ENCODE measurements at places on chromosomes 6 and 20.
A peak's percentile ranks its signal among the peaks of the same experiment; 100 is the strongest.

DNA sequence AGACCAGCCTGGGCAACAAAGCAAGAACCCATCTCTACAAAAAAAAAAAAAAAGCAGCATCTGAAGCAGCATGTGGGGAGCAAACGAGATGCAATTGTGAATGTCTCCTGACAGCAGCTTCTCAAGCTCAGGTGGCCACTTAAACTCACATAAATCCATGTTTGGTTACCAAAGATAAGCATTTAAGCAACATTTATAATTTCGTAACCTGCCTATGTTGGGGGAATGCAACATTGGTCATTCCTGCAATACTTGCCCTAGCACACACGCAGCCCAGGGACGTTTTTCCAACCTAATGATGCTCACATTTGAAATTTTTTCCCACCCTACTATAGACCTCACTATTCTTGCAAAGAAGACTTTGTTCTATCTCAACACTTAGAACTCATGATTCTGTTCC, 113.3 kb downstream of the ZFP64 start:
- no peak for DNase-seq

- no peak for DNase-seq
Measured at GRCh38 chr6:64988148-64988547, 718.9 kb downstream of the EYS start.

DNA sequence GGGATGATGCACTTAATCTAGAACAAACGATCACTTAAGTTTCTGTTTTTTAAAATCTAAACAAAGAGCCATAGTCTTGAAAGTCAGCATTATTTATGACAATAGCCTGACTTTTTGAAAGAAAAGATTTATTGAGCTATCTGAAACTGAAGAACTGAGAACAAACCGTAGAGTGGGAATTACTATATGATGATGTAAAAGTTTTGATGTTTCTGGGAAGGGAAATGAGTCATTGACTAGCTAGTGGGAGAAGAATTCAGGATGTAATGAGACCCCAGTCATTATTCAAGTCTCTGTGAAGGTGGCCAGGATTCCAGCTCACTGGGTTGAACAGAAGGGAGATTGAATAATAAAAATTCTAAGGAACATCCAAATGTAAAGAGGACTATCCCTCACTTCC, 83.4 kb upstream of the FABP7 start:
- DNase-seq: no peak

DNA sequence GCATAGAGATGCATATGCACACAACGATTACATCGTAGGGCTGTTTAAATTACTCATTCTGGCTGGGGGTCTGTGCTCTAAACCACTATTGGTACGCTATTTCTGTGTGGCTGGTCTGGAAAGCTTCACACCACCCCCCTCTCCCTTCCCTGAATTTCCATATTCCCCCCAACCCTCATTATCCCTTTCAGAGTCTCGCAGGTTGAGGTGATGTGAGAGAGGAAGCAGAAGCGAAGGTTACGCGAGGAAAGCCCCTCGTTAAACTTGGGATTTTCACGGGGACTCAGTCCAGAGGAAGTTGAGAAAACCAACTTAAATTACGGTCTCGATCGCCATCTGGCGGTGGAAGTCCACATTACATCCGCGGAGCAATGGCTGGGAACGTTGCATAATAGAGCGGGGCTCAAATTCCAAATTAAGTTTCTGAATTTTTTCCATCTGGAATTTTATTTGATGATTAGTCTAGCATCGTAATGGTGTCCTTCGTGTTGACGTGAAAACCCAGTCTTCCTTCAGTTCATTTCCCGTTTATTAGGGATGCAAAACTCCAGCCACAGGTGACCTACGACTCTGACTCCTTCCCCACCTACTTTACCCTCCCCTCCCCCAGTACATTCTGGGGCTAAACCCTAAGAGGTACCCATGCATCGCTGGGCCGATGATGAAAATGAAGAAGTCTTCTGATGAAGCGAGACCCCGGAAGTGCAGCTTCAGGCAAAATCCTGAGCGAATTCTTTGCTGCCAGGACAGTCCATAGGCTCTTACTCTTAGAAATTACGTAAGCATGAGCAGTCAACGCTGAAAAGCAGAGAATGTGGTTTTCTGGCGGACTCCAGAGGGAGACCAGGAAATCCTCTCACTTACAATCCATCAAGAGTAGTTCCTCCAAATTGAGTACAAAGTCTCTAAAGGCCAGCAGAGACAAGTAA, 19.7 kb downstream of the HLA-DOB start:
- peak; percentile 70 for DNase-seq

GRCh38 chr6:35015476-35015875, 125.7 kb downstream of the TCP11 start:
- no peak for DNase-seq

- no peak for DNase-seq
Measured at GRCh38 chr6:37357288-37357687, 3.5 kb downstream of the RNF8 start.

GRCh38 chr6:108959972-108960582, 111.9 kb downstream of the ARMC2 start:
- DNase-seq: no peak

DNA sequence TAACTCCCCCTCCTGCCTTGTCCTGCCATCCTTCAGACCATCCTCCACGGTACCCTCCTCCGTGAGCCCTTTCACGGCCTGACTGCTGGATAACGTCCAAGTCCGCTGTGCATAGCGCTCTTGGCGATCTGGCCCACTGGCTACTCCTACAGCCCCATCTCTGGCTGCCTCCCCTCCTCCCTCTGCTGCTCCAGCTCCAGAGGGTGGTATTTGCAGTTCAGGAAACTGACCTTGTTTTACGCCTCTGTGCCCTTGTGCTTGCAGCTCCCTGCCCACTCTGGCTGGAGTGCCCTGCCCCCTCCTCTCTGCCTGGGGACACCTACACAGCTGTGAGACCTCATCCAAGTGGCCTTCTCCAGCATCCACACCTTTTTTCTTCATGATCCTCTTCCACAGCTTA, 6.5 kb upstream of the RREB1 start:
- DNase-seq: no peak

GRCh38 chr20:32537657-32538525, 47.2 kb downstream of the NOL4L start:
- DNase-seq: no peak

GRCh38 chr20:58102744-58103516, 125.5 kb downstream of the ANKRD60 start:
- no peak for DNase-seq

DNA sequence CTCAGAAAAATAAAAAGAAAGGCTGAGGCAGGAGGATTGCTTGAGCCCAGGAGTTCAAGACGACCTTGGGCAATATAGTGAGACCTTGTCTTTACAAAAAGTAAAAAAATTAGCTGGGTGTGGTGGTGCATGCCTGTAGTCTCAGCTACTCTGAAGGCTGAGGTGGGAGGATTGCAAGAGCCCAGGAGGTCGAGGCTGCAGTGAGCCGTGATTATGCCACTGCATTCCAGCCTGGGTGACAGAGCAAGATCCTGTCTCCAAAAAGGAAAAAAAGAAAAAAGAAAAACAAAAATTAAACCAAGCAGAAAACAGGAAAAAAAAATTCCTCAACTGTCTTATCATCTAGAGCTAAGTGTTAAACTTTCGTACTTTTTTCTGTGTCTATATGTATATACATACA, 12.4 kb upstream of the SRSF3 start:
- no peak for DNase-seq

- no peak for DNase-seq
Measured at GRCh38 chr6:25699649-25700048, 47.6 kb downstream of the SCGN start.

DNA sequence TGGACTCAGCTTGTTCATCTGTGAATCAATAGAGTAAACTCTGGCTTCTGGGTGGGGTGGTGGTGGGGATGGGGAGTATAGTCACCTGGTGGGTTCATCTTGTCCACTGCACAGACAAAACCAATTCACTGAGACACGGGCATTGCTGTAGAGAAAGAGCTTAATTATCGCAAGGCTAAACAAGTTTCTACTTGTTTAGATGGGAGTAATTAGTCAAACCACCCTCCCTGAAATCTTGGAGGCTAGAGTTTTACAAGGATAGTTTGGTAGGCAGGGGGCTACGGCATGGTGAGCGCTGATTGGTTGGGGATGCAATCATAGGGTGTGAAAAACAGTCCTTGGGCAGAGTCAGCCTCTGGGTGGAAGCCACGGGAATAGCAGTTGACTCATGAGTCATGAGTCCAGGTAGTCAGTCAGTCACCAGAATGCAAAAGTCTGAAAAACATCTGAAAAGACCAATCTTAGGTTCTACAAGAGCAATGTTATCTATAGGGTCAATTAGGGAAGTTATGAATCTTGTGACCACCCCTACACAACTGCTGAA, 77.8 kb downstream of the STMND1 start:
- DNase-seq: no peak

- DNase-seq: no peak
Measured at GRCh38 chr6:169583886-169584541, 117.8 kb downstream of the WDR27 start.

DNA sequence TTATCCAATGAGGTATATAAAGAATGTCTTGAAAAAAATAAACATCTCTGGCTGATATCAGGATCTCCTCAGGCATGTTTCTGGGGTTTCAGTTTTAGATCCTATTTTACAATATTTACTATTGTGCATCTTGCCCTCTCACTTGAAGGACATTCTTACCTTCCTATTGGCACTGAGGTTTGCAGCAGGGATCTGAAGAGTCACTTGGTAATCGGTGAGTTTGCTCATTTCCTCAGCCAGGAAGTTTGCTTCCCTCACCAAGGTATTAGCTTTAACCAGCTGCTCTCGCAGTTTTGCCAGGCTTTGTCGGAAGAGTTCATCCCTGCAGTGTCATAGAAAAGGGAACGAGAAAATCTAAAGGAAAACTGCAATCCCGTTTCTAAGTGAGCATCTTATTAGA, 101.9 kb upstream of the NUP153 start:
- no peak for DNase-seq

DNA sequence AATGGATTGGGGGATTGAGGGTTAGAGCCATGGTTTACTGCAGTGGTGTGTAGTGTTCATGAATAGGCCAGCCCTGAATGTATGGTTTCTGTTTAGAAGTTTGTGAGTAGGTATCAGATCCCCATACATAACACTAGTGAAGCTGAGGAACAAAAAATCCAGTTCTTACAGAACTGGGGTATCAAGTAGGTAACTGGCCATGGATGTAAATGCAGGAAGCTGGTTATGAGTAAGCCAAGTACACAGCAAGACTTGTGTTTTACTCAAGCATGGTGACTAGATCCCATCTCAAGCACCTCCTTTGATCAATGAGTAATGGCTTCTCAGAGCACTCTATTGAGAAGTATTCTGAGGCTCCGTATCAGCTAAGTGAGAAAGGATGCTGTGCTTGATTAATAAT, 613.7 kb upstream of the FLRT3 start:
- no peak for DNase-seq

- DNase-seq: no peak
Measured at GRCh38 chr6:71446470-71446869, 157.9 kb downstream of the OGFRL1 start.

Measured in activated CD8-positive, alpha-beta memory T cell treated with anti-CD3 and anti-CD28 coated beads for 1 hour (primary cell).